ENCODE measurements at places on chromosomes 3 and 15.

- no peak for DNase-seq
Observed at GRCh38 chr3:141894524-141895176, 18.2 kb downstream of the ATP1B3 start.

- DNase-seq: no peak
Observed at GRCh38 chr3:37753428-37753827, 108.3 kb upstream of the CTDSPL start.

GRCh38 chr15:63553388-63553791, 43.8 kb upstream of the FBXL22 start:
- DNase-seq: no peak

DNA sequence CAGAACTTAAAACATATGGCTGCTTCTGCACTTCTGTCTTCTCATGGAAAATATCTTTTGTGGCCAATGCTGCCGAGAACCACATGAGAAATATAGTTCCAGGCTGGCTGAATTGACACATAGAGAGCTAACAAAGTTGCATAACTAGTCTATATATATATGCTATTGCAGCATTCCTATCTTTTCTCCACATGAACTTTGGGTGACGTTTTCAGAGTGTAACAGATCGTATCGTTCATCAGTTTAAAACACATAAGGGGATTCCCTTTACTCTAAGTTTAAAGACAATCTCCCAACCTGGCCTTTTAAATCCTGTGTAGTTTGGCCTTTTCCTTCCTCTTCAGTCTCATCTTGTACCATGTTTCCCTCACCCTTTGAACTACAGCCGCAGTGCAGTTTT, 394.2 kb upstream of the CBLB start:
- DNase-seq: no peak

GRCh38 chr3:7407107-7407506, 546.2 kb downstream of the GRM7 start:
- no peak for DNase-seq

- DNase-seq: no peak
Observed at GRCh38 chr3:169879845-169880575, 10.3 kb upstream of the LRRC31 start.

DNA sequence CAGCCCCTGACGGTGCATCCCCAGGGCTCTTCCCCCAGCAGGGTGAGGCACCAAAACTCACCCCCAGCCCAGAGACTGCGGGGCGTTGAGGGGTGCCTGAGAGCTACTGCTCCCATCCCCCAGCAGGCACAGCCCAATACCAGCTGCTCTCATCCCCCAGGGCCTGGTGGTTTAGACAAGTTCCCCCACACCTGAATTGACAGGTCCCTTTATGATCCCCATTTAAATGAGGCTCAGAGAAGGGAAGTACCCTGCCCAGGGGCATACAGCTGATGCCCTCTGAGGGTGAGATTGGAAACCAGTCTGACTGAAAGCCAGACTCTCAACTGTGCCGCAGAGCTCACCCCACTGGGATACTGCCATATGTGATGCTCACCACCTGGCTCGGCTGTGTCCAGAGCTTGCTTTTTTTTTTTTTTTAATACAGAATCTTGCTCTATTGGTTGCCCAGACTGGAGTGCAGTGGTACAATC, 20.1 kb downstream of the DUSP7 start:
- no peak for DNase-seq

DNA sequence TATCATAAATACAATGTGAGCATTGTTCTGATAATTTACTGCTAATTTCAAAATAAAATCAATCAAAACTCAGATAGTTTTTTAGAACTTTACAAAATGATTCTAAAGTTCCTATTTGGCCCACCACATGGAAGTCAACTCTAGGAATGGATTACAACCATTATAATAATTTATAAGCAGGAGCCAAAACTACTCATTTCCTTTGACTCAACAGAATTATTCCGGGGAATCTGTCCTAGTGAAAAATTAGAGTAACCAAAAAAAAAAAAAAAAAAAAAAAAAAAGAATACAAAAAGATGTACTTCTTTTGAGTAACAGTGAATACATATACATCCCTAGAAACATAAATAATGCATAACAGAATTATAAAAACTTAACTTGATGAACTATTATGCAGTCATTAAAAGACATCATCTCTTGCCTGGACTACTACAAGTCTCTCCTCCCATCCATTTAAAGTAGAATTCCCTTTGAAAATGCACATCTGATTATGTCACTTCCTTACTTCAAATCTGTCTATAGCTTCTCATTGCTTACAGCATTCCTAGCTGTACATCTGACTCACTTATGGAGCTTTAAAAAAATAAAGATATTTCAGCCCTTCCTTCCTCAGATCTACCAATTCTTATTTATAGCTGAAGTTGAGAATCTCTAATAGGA, 43.4 kb downstream of the HDGFL3 start:
- no peak for DNase-seq

- DNase-seq: no peak
Observed at GRCh38 chr15:91922646-91923547, 69.4 kb downstream of the SLCO3A1 start.

- no peak for DNase-seq
Observed at GRCh38 chr3:46934498-46935167, 41.9 kb downstream of the CCDC12 start.

- no peak for DNase-seq
Observed at GRCh38 chr3:116056280-116056679, 389.0 kb downstream of the LSAMP start.

- DNase-seq: no peak
Observed at GRCh38 chr3:66393333-66394005, 107.4 kb downstream of the LRIG1 start.

DNA sequence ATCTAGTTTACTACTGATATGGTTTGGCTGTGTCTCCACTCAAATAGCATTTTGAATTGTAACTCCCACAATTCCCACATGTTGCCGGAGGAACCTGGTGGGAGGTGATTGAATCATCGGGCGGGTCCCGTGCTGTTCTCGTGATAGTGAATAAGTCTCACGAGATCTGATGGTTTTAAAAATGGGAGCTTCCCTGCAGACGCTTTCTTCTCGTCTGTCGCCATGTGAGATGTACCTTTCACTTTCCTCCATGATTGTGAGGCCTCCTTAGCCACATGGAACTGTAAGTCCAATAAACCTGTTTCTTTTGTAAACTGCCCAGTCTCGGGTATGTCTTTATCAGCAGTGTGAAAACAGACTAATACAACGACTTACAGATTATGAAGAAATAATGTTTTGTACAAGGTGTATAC, 35.6 kb upstream of the PYDC2 start:
- no peak for DNase-seq
